Activated CD4-positive, alpha-beta T cell treated with anti-CD3 and anti-CD28 coated beads, Interleukin-2, amount 50 U/mL, for 24 hours (primary cell): ENCODE measurements at places on chromosomes 3 and 15.

- DNase-seq, result no peak
Measured at GRCh38 chr3:122665226-122665786, 15.3 kb upstream of the PARP14 start.

- DNase-seq, result no peak
Measured at GRCh38 chr3:96478496-96478895, 335.9 kb upstream of the EPHA6 start.

- DNase-seq, result no peak
Measured at GRCh38 chr3:45583021-45583851, 11.3 kb upstream of the LIMD1 start.

DNA sequence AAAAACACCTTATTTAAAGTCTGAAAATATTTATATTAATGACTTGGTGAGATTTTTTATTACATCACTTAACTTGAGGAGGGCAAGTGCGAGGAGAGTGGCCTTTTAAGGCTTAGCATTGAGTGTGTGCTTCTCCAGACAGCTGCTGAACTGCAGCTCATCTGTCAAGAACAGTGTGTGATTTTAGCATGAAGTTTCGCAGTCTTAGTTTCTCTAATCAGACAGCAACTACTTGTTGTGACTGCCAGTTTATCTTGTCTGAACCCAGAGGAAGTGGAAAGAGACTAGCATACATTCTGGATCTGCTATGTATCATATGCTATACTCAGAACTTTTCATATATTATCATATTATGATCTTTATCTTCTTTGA is 291.7 kb upstream of the ROPN1 start:
- DNase-seq, result no peak

GRCh38 chr3:131729643-131730017 is 226.9 kb upstream of the MRPL3 start:
- DNase-seq, result no peak

DNA sequence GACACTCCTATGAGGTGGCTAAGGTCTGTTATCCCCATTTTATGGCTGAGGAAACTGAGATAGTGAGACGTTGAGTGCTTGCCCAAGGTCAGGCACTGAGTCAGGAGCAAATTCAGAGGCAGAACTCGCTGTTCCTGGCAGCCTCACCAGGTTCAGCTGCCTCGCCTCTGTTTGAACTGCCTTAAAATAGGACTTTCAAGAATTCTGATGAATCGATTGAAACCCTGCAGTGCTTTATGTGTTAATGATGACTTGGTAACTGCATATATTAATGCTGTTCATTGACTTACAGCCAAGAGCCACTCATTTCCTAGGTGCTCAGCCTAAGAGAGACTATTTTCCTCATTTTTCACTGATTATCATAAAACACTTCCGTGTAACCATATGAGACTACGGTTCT is 79.5 kb upstream of the BHLHE40 start:
- DNase-seq, result no peak

- DNase-seq, result no peak
Measured at GRCh38 chr3:184712248-184713039, 580 bp upstream of the MAGEF1 start.

DNA sequence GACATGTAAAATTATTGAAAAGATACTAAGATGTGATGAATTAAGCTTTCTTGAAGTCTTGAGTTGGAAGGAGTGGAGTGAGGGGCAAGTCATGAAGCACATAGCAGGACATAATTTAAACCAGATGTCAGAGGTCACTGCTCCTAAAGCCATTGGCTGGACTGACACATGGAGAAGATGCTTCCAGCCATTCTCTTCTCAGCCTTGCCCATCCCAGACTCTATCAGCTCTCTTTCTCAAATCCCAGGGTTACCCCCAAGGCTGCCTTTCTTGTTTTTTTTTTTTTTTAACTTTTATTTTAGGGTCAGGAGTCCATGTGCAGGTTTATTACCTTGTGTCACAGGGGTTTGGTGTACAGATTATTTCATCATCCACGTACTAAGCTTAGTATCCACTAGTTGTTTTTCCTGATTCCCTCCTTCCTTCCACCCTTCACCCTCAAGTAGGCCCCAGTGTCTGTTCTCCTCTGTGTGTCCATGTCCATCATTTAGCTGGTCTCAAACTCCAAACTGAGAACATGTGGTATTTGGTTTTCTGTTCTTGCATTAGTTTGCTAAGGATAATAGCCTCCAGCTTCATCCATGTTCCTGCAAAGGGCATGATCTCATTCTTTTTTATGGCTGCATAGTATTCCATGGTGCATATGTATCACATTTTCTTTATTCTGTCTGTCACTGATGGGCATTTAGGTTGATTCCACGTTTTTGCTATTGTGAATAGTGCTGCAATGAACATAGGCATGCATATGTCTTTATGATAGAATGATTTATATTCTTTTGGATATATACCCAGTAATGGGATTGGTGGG is 18.9 kb downstream of the XIRP1 start:
- DNase-seq, result no peak

DNA sequence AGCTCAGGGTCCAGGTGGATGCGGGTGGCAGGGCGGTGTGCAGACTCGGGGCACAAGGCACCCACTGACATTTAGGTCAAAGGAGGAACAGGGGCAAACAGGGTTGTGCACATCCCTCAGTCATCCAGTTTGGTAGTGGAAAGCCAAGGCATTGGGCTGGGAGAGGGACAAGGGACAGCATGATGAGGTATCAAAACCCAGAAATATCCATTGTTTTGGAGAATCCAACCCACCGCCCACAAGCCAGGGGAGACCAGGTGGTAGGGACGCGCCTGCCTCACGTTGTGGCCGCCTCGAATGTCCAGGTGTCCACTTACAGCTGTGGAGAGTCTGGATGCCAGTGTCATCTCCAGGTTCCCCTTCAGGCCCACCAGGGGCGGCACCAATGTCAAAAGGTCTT is 33.3 kb downstream of the SLC41A3 start:
- no peak for DNase-seq

GRCh38 chr15:26615927-26616302 is 157.0 kb downstream of the GABRB3 start:
- DNase-seq, result no peak

DNA sequence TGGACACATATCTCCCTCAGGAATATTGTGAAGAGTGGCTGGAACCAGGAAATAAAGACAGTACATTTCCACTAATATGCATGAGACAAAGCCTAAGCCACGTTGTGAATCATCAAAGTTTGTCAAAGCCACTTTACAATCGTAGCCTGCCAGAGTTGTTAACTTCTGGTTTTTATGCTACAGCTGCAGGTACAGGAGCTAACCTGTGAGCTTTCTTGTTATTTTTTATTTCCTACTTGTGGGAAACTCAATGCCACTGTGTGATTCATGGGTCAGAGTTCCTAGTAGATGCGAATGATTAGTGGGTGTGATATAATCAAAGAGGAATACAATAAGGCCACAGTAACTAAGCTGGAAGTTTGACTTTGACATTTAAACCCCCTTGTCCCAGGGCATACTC is 44.4 kb upstream of the TEX9 start:
- DNase-seq, result no peak

DNA sequence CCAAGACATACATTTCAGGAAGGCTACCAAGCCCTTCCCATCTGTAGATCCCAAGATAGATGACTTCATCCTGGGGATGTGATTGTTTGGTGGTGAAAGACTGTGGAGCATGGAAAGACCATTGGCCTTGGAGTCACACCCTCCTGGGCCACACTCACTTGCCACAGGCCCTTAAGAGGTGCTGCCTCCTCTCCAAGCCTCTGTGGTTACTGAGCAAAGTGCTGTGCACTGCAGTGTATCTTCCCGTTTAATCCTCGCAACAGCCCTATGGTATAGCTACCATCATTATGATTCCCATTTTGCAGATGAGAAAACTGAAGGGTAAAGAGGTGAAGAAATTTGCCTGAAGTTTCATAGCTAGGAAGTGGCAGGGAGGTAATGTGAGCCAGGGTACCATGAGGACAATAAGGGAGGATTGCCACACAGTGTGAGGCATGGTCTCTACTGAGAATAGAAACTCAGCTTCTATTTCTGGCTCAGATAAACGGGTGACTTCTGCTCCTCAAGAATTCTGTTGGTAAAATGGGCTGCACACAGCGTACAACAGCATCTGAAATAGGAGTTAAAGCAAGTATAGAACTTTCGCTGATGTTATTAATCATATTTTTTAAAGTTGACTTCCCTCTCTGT is 23.9 kb upstream of the RHO start:
- no peak for DNase-seq

GRCh38 chr15:74229686-74230085 is 6.4 kb upstream of the CCDC33 start:
- no peak for DNase-seq

DNA sequence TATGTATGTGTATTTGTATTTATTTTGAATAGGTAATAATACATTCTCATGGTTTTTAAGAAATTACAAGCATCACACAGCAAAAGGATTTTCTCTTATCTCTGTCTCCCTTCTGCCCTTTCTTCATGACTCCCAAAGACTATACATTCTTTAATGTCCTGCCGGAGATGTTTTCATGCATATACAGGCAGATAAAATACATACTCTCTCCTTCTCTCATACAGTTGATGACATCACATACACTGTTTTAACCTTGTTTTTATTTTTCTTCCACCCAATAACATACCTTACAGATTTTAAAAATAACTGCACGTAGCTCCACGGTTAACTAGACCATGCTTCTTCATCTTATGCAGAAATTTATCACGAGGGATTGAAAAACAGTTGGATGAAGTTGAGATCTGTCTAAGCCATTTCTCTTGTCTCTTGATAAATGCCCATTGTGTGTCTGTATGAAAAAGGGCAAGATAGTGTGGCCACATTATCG is 249.8 kb downstream of the EDEM1 start:
- no peak for DNase-seq

DNA sequence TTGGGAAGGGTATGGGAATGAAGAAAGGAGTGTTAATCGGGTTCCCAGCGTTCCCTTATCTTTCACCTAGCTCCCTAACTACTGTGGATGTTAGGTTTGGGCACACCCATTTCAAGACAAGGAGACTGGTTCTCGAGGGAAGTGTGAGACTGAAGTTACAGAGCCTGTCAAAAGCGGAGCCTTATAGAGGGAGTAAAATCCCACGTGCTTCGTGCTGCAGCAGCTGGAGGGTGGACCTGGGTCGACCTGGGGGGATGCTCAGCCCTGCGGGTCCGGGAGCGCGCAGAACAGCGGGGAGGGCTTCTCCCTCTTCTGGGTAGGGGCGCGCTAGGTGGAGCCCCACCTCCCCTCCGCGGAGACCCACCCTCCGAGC is 314 bp upstream of the TMED3 start:
- DNase-seq, result no peak

DNA sequence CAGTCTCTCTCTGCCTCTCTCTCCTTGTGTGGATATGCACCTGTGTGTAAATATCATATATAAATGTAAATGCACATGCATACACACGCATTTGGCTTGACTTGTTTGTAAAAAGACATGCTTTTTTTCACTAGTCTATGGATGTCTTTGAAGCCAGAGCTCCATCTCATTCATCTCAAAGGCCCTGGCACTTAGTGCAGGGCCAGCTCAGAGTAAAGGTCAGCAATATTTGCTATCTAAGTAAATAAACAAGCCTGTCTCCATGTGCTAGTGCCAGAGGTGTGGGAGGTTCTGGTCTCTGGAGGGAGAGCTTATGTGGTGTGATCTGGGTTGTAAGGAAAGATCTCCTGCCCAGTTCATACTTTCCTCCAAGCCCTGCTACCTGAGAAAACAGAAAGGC is 5.6 kb downstream of the CLSTN2 start:
- DNase-seq, result no peak

GRCh38 chr3:39226106-39226741 is 33.8 kb upstream of the XIRP1 start:
- no peak for DNase-seq

- DNase-seq, result no peak
Measured at GRCh38 chr3:110526777-110527727, 544.6 kb upstream of the NECTIN3 start.

DNA sequence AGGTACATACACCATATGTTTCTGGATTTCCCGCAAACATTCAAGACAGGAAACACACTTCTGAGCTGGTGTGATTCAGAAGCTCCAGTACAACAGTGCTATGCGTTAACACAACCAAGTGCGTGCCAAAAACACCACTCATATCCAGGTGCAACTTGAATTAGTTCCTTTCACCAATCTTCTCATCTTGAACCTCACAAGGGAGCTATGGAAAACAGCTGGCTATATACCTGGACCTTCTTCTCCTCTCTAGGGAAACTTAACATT is 31.3 kb downstream of the SUSD5 start:
- DNase-seq, result no peak

DNA sequence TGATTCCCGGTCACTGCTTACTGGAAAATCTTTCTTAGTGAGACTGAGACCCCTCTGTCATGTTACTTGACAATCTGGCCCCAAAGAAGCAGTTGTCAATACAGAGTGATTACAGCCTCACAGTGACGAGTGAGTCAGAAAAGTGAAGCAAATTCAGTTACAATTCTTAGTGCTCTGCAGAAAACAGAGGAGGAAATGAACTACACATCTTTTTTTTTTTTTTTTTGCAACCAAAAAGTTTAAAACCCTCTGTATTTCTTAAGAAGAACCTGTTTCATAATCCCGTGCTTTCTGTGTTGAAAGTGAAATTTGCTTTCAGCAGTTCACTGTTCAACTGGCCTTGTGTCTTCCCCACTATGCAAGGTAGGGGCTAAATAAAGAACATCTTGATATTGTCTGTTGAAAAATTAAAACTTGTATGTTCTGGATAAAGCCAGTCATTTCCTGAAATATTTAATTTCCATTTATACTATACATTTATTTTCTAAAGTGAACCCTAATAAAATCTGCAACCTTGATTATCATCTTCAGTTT is 1.9 kb downstream of the AQP9 start:
- no peak for DNase-seq
